ENCODE measurements at places on chromosomes 1 and 21.

DNA sequence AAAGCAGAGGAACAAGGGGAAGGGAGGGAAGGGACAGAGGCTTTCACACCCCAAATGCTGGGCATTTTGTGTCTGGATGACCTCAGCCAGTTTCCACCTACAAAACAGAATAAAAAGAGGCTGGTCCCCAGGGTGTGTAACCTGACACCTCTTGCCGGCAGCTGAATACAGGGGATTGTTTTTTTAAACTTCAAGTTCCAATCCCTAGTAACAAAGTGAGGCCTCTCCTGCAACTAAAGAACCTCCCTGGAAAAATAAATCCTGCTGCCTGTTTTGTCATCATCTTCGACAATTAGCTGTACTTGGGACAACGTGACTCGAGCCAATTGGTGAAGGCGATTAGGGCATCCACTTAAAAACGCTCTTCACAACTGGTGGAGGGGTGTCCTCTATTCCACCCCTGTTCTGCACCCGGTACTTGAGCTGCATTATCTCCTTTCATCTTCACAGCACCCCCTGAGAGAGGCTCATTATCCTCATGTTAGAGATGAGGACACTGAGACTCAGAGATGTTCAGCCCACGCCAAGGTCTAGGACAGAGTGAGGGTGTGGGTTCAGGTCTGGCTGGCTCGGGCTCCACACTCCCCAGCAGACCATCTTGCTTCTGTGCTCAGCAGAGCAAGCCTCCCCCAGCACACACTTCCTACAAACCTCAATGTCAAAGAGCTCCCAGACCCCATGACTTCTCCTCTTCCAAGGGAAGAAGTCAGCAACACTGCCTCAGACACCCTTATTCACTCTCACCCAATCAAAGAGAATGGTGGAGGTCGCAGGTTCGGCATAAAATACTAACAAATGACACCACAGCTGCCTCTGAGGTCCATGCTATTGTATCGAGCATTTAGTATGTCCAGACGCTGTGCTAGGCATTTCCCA is 15.2 kb downstream of the ITPKB start:
- DNase-seq = peak; percentile 5

DNA sequence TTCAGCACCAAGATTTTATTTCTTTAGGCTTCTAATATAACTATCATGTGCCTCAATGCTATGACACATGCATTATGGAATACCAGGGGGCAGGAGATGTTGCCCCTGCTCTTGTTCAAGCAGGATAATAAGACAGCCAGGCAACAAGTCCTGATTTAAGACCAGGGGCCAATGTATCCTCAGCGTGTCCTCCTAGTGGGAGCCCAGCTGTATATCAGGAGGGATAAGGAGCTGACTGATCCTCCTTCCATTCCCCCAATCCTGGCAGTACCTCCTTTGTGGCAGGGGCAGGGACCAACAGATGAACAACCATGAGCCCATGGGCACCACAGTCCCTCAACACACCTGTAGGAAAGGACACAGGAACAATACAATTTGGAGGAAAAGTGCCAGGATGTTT is 29.3 kb downstream of the SORT1 start:
- DNase-seq = no peak

- no peak for DNase-seq
Observed at GRCh38 chr1:108038653-108039236, 73.8 kb upstream of the VAV3 start.

DNA sequence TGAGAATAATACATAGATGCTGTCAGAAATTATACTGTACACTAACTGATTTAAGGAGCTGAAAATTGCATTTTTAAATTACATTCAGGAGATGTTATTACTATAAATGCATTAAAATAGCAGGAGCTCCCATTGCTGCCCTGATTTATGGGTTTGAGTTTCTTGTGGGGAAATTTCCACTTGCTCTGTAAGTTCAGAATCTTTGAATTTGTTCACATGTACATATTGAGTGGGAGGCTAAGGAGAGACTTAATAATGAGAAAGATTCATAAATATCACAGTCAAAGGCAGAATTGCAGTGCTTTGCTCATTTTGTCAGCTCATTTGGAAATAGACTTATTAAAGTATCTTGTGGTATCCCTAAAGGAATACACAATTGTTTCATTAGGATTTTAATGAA is 170.3 kb downstream of the OLFM3 start:
- DNase-seq = no peak

DNA sequence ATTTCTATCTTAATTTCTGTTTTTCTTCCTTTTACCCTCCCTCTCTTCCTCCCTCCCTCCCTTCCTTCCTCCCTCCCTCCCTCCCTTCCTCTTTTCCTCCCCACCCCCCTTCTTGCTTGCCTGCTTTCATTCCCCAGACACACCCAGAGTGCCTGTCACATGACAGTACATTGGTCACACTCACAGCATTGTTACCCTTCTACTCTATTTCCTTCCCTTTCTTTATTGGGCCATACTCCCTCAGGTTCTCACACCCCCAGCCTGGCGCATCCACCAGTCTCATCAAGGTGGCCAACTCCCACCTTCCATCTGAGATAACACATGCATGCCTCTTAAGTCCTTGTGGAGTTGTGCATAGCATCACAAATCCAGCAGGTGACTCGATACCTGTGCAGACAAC is 10.9 kb downstream of the TMPRSS3 start:
- no peak for DNase-seq

DNA sequence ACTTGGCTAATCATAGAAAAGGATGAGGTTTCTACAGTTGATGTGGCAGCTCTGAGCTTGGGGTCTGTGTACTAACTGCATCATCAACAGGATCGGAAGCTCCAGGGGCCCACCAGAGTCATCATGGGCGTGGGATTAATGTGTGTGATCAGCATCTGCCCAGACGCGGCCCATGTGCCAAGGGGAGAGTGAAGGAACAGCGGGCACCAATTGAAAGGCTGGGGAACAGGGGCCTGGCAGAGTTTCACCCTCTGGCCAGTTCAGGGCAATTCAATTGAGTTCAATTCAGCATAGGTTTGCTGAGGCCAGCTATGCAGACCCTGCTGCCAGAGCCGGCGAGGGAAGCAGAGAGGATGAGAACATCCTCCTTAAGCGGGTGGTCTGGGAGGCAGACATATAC is 260.0 kb upstream of the AJAP1 start:
- DNase-seq = no peak

DNA sequence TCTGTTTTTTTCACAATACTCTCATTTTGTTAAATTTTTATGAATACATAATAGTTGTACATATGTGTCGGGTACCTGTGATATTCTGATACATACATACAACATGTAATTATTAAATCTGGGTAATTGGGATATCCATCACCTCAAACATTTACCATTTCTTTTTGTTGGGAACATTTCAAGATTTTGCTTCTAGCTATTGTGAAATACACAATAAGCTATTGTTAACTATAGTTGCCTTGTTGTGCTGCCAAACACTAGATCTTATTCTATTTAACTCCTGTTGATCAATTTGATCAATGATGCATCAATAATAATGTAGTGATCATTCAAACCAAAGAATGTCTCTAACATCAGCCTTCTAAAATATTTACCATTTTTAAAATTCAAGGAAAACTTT is 234.6 kb upstream of the NR5A2 start:
- DNase-seq = no peak

DNA sequence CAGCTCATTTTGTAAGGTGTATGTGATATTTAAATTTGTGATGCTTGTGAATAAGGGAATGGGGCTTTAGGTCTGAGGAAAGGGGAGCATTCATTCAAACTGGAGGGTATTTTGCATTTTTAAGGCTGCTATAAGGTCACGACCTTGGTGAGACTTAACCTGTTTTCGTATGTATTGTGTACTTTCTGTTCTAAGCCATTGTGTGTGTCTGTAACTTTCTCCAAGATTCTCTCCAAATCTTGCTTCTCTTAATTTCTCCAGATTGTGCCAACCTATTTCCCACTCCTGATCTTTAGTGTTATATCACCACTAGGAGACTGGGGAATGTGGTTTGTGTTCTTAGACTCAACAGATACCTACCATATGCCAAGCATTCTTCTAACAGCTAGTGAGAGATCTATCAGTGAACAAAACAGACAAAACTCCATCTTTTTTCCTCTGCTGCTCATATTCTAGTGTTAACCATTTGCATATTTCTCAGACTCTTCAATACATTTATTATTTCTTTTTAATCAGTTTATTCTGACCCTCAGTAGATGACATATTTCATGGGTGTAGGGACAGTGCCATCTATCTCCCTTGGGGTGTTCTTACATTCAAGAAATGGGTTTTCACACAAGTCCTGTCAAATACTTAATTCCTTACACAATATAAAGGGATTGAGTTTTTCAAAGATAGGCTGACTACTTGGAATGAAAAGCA is 27.5 kb downstream of the ATP1B1 start:
- no peak for DNase-seq

DNA sequence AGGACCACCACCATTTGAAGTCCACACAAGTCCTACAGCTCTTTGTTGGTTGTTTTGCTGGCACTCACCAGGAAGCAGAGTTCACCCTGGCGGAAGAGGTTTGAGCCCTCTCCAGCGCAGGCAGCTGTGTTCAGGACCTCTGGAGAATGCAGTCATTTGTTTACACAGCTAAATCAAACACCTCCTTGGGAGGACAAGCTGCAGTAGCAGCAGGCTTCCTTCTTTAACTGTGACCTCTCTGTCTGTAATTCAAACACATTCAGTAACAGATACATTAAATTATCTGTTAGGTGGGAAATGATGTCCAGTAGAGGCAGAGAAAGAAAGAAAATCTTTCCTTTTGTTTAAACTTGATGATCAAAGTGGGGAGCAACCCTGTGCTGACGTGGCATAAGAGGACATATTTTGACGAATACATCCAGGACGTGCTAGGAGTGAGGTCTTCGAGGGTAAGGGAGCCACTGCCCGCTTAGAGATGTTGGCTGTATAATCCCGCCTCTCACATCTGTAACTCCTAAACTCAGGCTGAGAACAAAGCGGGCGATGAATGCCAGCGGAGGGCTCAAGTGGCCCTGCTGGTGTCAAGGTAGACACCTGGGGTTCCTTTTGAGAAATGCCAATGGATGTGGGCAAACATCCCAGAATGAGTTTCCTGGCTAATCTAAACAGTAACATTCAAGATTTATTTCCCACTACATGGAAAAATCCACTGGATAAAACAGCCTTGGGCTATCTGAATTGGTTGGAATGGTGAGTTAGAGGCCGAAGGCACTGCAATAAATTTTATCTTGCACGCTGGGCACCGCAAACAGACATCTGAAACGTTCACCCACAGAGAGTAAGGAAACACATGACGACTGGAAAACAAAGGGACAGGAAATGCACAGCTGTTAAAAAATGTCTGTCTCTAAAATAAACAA is 51.7 kb downstream of the ABCA4 start:
- no peak for DNase-seq

DNA sequence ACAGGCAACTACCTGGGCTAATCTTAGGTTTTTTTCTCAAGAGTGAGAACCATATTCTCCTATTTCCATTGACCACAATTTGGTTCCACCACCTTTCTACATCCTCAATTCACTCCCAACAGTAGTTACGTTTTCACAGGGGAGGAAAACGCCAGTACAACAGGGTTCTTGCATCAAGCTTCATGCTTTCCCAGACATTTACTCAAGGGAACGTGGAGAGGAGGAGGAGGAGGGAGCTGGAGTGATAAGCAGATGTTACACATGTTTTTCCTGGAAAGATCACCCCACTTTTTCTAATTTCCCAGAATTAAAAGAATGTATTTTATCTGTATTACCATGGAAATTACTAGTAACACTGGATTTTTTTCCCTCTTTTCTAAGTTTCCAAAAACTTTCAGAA is 58.3 kb downstream of the RGS5 start:
- DNase-seq = no peak

DNA sequence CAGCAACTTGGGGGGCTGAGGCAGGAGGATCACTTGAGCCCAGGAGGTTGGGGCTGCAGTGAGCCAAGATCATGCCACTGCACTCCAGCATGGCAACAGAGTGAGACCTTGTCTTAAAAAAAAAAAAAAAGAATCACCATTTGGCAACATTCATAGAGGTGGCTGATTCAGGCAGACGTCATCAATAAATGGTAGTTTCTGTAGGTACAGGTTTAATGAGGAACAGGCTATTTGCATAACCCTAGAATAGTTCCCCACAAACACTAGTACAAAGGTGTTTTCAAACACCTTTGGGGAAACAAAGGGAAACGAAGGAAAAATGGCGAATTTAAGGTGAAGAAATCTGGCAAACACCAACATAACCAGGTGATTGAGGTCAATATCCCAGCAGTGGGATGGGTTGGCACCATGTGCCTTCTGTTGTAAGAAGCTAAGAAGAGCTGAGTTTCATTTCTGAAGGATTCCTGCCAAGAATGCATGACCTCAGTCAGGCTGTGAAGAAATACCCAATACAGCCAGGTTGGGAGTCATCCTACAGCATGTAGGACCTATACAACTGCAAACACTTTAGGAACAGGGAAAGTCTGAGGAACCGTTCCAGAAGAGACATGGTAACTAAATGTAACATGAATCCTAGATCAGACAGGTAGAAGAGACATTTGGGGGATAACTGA is 5.6 kb downstream of the LPAR3 start:
- DNase-seq = no peak

- peak; percentile 59 for DNase-seq
Observed at GRCh38 chr1:1291548-1292441, 11.6 kb downstream of the SCNN1D start.

- DNase-seq = no peak
Observed at GRCh38 chr1:156887317-156887716, 6.2 kb upstream of the PEAR1 start.

GRCh38 chr1:22553991-22554522 is 9.2 kb upstream of the EPHA8 start:
- DNase-seq = no peak

DNA sequence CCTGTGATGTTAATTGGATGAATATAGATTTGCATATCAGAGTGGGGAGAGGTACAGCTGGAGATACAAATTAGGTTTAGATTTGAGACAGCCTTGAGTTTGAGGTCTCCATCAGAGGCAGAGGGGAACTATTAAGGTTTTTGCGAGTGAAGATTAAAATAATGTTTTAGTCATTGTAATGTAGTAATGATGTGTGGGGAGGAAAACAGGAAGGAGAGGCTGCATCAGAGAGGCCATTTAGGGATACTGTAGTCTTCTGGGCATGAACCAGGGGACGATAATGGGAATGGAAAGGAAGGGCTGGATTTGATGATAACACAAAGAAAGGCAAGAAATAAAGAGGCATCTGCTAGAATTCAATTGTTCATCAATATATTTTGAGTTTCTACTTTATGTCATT is 9.5 kb downstream of the CD84 start:
- no peak for DNase-seq

DNA sequence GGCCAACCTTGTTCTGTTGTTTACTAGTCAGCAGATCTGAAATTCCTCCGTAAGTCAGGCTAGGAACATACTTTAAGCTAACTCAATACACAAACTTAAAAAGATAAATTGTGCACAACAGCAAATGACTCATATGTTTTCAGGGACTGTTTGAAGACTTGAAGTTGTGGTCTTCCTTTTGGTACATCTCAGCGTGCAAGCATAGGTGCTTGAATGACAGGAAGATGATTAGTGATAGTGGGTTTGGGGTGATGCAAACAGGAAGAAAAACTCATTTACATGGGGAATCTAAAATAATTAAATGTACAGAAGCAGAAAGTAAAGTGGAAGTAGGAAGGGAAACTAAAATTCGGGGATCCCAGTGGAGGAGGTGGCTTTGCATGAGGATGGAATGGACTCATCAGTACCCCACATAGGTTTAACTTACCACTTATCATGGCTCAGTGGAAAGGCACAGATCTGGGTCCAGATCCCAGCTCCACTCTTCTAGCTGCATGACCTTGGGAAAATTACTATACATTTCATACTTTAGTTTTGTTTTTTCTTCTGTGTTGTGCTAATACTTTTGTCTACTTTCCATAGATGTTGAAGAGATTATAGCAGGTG is 122.3 kb downstream of the XCL2 start:
- no peak for DNase-seq

Data from CD4-positive, alpha-beta T cell treated with Interferon alpha-2 for 1 hour (primary cell).